NB4 (cell line): ENCODE measurements at places on chromosomes 7 and 10.

DNA sequence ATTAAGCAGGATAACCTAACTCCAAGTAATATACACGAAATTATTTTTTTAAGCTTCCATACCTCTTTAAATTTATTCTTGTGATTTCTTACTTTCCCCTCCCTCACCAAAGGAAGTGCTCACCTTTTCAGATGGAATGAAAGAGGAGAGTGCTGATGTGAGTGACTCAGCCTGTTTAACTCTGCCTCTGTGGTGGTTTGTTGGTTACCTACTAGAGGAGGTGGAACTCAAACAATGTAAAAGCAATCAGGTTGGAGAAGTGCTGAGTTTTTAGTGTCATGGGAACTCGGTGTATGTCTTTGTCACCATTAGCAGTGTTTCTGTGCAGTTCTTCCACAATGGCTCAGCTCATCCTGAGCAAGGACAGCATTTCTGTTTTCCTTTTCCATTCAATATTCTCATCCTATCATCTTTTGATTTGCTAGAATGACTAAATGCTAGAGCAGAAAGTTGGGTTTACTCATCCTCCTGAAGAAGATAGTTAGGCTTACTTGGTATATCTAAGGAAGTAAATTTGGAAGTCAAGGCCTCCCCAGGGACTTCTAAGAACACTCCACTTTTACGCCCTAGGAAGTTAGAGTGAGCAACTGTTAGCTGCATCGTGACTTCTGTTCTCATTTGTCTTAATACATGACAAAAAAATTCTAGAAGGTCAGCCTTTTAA, 6.0 kb downstream of the ADD3 start:
- peak; percentile 49 for DNase-seq

- DNase-seq: no peak
Observed at GRCh38 chr7:44451123-44451522, 39.3 kb downstream of the NUDCD3 start.

- peak; percentile 23 for DNase-seq
Observed at GRCh38 chr10:60549686-60550085, 160.0 kb upstream of the ANK3 start.

GRCh38 chr10:33137356-33138005, 179.5 kb upstream of the ITGB1 start:
- no peak for DNase-seq

- no peak for DNase-seq
Observed at GRCh38 chr10:25393621-25394020, 218.8 kb downstream of the GPR158 start.

DNA sequence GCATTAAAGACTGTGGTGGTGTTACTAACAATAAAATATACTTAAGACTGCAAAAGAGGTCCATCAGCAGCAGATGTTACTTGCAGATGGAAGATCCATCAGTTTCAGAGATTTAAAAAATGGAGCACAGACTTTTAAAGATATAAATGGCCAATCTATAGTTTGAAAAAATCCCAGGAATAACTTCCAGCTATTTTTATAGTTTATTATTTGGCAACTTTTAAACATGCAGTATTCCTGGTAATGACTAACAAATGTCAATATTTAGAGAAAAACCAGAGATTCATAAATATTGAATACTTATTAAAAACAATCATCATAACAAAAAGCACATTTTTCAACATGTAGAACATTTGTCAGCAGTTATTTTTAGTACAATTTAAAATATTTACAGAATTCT, 30.7 kb downstream of the RTKN2 start:
- DNase-seq: no peak

DNA sequence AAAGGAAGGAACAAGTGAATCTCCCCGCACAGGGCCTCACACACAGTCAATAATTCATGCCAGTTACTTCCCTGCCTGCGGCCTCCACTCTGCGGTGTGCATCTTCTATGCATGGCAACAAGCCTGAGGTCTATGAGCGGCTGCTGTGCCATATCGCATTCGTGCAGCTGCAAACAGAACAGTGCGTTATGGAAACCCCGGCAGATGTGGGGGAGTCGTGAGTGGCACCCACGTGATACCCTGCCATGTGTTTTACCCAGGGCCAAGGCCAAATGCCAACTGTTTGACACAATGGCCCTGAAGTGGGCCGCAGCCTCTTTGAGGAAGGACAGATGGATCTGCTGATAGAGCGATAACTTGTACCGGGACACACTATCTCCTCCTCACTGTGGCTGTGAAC, 13.4 kb downstream of the TNS3 start:
- DNase-seq: no peak

DNA sequence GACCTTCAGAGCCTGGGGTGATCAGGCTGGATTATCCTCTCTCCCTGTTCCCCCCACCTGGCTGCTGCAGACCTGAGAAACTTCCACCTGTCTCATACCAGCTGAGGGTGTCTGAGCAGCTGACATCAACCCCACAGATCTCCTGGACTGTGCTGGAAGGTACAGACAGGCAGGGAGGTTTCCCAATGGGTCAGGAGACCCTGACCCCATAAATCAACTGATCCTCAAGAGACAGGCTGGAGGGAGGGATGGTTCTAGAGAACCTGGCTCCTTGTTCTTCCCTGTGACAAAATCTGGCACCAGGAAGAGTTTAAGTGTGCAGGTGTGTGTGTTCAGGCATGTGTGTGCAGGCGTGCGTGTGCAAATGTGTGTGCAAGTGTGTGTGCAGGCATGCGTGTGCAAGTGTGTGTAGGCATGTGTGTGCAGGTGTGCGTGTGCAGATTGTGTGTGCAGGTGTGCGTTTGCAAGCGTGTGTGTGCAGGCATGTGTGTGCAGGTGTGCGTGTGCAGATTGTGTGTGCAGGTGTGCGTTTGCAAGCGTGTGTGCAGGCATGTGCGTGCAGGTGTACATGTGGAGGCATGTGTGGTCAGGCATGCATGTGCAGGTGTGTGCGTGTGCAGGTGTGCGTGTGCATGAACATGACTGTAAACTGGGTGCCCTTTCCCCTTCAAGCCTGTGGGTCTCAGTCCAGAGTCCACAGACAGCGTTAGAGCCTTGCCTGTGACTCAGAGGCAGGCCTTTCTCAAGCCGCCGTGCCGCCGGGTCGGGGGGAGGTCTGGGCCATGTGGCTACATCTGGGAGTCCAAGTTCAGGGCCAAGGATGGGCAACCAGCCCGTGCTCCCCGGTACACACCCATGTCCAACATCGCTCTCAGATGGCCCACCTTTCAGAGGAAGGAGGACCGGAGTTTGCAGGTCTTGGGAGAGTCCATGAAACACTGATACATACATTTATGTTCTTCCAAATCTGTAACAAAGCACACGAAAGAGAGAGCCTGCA, 50.1 kb upstream of the ELN start:
- peak; percentile 60 for DNase-seq

GRCh38 chr10:98414578-98414931, 427 bp downstream of the PYROXD2 start:
- DNase-seq: no peak

DNA sequence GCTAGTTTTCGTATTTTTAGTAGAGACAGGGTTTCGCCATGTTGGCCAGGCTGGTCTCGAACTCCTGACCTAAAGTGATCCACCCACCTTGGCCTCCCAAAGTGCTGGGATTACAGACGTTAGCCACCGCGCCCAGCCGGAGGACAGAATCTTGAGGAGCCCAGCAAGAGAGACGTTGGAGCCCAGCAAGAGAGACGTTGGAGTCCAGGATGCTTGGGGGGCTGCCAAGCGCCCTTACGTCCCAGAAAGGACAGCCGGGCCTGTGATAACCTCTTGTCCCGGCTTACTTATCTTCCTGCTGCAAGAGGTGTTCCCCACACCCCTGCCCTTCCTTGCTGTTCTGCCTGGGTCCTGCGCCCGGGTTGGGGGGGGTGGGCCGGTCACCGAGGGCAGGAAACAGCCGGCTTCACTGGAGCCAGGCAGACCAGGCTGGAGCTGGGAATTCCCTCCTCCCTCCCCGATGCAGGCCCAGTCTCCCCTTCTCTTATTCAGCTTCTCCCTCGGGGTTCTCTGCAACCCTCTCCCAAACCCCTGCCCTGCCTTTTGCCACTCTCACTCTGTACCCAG, 1.9 kb upstream of the EPHB4 start:
- no peak for DNase-seq

DNA sequence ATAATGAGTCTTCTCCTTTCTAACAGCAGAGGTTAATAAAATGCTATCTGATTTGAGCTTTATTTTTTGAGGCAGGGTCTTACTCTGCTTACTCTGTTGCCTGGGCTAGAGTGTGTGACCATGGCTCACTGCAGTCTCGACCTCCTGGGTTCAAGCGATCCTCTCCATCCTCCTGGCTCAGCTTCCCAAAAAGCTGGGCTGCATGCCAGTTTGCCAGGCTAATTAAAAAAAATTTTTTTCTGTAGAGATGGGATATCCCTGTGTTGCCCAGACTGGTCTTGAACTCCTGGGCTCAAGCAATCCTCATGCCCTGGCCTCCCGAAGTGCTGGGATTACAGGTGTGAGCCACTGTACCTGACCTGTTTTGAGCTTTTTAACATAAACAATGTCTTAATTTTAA, 56.7 kb downstream of the SCD start:
- no peak for DNase-seq

DNA sequence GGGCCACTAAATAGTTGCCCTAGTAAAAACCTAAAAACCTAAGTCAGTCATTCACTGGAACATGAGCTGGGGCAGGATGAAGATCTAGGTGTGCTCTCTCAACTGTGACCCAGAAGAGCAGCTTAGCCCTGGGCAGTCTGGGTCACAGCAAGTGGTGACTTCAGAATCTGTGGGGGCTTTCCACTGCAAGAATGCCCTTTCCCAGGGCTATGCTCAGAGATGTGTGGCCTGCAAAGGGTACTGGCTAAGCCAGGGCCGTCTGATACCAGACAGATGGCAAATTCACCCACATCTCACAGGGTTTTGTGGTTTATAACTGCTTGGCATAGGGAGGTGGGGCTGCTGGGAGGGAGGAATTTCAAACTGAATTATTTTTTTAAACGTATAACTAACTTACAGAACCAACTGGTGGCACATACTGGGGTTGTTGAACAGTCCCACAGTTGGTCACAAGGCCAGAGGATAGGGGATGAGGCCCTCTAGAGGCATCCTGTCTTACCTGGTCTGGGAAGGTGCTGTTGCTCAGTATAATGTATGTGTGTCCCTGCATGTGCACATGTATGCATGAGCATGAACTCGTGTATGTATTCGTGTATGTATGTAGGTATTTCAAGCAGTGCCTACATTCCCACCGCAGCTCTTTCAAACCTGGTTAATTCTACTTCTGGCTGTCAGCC, 63.2 kb downstream of the PRPF18 start:
- no peak for DNase-seq

GRCh38 chr7:132400561-132401142, 175.6 kb downstream of the PLXNA4 start:
- DNase-seq: no peak

DNA sequence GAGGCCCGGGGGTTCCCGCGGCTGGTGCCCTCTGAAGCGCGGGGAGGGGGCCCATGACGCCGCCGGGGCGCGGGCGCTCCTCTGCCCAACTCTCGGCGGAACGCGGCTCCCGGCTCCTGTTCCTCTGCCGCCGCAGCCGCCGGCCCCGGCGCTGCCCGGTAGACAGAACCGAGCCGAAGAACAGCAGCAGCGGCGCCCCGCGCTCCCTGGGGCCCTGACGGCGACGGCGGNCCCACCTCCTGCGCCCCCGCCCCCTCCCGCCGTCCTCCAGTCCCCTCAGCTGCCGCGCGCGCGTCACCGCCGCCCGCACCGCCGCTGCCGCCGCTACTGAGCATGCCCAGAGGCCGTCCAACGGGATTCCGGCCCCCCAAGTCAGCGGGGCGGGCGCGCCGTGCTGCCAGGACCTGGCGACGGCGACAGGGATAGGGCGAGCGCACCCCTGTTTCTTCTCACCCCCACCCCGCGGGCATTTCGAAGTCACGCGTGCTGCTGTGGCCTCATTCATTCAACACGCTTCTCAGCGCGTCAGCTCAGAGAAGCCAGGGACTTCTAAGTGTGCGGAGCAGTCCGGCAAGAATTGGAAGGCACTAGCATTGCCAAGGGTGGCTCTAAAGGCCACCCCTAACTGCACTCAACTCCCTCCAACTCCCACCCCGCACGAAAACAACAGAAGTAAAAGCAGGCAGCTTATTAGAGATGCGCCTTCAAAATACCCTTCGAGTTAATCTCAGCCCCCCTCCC, at the start of gene IPMK:
TSS of gene IPMK (minus strand) at position 182 of the 741 bp plus-strand sequence. CDS start 283 bp downstream, outside the sequence.
- DNase-seq: peak; percentile 97

DNA sequence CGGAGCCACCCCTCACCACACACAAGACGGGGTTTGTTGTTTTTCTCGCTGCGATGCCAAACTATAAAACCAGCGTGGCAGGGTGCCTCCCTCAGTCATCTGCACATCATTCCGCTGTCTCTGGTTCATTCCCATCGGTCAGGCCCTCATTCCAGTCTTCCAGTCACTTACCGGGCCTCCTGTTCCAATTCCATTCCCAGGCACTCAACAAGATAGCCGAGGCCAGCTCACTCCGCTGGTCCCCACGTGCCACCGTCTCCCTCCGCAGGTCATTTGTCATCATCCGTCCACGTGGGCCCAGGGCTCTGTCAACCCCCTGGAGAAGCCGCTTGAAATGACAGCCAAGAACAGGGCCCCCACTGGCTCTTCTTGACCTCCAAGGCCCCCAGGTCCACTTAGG, 6.1 kb upstream of the TMEM184A start:
- DNase-seq: no peak

DNA sequence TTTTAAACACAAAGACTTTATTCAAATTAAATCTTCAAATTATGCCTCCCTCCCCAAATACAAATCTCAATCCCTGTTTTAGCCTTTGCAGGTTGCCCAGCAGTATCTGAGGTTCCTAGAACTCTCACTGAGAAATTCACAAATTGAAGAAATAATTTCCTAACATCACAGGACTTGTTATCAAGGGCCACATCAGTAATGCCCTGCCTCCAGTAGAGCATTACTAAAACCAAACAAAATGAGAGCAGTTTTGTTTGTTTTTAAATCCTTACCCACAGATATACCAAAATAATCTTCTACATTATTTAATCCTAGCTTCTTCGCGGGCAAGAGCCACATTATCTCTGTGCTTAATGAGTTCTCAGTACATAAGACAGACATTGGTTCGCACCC, 152.2 kb downstream of the SGMS1 start:
- DNase-seq: no peak

DNA sequence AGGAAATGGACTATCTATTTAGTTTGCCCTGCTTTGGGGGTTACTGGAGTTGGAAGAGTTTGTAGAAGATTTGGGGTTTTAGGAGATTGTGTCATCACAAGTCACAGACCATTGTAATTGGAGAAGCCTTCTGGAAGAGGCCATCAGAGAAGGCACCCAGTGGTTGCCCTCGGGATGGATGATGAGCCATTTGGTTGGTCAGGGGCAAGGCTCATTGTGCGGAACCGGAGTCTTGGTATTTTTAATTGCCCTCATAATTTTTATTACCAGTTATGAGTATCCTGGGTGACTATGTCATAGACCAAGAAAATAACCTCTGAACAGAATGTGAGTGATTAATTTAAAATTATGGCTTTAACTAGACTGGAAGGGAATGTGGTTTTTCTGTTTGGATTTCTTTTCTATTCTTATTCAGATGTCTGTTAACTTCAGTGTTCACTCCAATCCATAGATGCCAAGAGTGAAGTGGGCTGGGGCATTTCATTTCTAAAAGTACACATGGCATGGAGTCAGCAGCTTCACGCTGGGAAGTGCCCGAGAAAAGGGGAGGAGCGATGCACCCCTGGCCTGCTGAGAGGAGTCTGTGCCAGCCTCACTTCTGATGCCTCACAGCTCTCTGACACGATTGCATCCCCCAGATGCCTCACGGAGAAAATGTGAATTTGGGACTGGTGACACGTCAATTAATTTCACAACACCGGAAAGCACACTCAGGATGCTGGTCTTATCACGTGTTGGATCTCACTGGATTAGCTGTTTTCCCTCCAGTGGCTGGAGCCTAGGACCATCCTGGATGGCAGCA, 225.6 kb upstream of the IGFBP3 start:
- DNase-seq: no peak
